ENCODE measurements at places on chromosomes 5 and 9.

- no peak for DNase-seq
These were observed 53.5 kb upstream of the GRIN3A start for GRCh38 chr9:101791938-101792337.

- no peak for DNase-seq
These were observed 130.6 kb downstream of the TENT4A start for GRCh38 chr5:6843821-6844220.

GRCh38 chr9:89340332-89340731 lies 22.0 kb downstream of the SECISBP2 start:
- no peak for DNase-seq

DNA sequence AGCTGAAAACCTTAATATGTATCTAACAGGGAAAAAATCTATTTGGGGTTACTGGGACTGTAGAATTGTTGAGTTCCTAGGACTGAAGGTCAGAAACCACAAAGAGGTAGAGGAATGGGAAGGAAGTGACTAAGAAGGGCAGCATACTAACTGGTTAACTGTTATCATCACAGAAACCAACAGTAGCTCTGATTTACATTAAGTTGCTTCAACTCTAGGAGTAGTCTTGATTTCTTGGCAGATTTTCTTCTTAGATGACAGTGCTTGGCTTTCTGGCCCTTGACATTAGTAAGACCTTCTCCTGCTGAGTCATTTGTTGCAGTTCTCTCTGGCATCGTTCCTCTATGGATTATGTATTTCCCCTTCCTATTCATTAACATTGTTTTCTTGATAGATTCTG lies 116.1 kb upstream of the RASA1 start:
- DNase-seq: no peak

GRCh38 chr5:121399879-121400278 lies 451.8 kb upstream of the FTMT start:
- DNase-seq: no peak

- no peak for DNase-seq
These were observed 19.2 kb upstream of the MTMR12 start for GRCh38 chr5:32331935-32332274.

DNA sequence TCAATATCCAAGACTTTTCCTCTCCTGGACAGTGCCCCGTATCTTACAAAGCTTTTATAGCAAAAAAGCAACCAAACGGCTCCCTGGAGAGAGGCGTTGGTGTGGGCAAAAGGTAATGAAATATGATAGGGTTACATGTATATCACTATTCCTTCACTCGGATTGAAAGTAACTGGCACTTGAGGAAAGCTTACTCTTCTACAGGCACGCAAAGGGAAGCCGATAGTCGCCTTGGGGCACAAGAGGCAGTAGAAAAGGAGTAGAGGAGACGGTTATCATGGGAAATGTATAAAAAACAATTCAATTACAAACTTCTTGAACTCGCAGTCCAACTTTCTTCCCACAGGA lies 1.1 kb downstream of the DIAPH1 start:
- no peak for DNase-seq

DNA sequence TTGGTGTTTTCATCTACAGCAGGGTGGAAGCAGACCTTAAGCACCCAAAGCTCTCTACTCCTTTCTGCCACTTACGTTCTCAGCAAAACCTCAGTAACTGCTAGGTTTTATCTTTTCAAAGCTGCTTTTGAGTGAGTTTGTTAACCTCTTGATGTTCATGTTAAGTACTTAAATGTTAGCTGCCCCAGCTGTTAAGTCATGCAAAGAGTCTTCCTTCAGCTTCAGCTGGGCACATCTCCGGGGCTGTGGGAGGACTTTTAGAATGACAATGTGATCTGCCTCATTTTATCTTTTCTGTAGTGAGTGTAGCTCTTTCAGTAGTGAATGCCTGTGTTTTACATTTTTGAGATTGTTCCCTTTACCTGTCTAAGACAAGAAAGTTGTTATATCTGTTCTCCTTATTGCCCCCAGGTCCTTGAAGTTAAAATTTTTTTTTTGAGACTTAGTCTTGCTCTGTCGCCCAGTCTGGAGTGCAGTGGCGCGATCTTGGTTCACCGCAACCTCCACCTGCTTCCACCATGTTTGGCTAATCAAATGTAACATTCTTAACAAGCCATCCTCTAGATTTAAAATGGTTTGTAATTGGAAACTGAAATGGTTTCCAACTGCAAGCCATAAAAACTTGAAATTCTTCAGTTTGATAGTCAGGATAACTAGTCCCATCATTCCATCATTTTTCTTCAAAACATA lies 19.6 kb downstream of the KDM4C start:
- DNase-seq: no peak

DNA sequence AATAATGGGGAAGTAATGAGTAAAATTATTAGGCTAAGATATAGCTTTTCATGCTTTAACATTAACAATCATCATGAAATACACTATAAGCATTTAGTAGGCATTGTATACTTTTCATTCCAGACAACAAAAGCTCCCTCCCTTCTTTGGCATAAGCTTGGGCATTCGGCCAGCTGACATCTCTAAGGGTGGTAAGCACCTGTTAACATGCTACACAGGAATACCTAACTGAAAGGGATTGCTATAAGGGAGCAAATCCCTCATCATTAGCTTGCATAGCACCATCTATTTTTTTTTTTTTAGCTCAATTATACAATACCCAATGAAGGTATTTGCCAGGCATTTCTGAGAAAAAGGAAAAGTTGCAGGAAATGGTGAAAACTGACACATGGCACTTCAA lies 16.6 kb downstream of the STRBP start:
- no peak for DNase-seq

DNA sequence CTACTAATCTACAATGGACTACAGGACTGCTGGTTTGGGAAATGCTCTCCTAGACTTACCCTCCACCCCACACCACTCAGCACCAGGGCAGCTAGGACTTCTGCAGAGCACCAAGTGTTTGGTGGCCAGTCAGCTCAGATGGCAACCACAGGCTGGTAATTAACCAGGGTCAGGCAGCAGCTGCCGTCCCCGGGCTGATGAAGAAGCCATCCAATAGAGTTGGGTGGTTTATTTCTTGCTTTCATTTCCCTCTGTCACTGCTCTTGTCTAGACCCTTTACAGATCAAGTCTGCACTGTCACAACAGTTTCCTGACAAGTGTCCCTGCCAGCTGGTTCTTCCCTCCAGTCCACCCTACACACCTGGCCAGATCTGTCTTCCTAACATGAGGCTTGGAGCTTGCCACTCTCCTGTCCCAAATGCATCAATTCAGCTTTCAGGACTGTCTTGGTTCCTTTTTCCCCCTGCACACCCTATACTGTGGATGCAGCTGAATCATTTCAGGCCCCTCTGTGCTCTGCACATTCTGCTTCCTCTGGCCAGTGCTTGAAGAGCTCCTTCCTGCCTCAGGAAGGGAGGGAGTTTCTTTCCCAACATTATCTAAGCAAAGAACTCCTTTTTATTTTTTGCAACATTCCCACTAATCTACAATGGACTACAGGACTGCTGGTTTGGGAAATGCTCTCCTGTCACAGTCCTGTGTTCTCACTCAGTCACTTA lies 30.2 kb upstream of the HSPA9 start:
- DNase-seq: no peak

GRCh38 chr5:50751064-50751657 lies 84.7 kb downstream of the PARP8 start:
- no peak for DNase-seq

GRCh38 chr5:131986161-131986912 lies 25.1 kb downstream of the ACSL6 start:
- no peak for DNase-seq

DNA sequence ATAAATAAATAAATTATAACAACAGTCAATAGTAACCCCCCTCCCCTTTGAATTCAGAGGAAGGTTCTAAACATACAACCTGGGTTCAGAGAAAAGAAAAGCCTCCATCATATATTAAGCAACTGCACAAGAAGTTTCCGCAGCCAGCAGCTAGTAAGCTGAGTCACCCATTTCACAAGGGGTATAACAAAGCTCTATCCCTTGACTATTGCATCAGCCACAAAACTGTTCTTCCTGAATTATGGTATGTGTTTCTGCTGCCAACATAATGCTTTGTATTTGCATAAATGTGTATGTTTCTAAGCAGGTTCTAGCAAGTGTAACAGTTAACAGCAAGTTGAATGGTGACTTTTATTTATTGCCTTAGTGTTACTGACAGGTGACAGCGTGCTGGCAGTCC lies 6.8 kb upstream of the CEP120 start:
- DNase-seq: peak; percentile 23

DNA sequence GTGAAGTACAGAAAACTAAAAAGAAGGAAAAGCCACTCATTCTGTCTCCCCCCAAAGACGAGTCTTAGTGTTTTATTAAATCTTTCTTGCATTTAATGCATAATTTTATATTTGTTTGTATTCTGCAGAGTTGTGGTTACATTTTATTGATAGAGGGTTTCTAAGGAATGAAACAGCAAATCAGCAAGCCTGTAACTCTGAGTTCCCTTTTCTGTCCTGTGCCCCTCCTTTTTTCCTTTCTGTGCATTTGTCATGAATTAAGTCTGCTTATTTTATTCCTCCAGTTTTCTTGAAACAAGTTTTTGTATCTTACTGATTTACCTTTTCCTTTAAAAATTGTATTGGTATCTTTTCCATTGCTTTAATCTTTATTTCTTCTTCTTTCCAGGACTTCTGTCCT lies 132.8 kb downstream of the MUSK start:
- no peak for DNase-seq

DNA sequence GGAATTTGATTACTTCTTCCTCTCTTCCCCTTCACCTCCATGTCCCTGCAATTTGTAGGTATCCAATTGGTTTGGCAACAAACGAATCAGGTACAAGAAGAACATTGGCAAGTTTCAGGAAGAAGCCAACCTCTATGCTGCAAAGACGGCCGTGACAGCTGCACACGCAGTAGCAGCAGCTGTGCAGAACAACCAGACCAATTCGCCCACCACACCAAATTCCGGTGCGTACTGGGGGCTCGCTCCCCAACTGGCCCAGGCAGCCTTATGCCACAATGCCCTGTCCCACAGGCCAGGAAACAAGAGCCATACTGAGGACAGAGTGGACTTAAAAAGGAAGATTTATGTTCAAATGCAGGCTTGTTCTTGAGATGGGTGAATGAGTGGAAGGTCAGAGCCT lies 213.5 kb downstream of the PBX3 start:
- DNase-seq: no peak

DNA sequence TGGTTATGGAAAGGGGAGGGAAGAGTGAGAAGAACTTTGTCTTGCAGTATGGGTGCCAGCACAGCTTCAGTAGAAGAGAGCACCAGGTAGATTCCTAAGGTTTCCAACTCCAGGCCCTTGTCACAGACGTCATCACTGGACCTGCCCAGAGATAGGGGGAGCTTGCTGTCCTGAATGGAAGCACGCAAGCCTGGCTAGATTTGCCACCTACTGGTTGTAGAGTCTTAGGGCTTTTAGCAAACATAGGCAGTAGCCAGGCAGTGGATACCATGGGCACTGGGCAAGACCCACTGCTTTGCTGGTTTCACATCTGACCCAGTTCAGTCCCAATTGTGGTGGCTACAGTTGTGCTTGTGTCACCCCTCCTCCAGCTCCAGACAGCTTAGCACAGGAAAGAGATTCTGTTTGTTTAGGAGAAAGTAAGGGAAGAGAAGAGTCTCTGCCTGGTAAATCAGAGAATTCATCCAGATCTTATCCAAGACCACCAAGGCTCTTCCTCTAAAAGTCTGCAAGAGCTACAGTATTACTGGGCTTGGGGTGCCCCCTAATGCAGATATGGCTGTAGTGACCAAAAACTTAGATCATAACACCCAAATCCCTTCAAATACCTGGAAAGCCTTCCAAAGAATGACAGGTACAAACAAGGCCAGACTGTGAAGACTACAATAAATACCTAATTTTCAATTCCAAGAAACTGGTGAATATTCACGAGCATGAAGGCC lies 158.9 kb downstream of the HINT1 start:
- no peak for DNase-seq

- DNase-seq: no peak
These were observed 49.4 kb downstream of the GGTA1 start for GRCh38 chr9:121450241-121450640.

DNA sequence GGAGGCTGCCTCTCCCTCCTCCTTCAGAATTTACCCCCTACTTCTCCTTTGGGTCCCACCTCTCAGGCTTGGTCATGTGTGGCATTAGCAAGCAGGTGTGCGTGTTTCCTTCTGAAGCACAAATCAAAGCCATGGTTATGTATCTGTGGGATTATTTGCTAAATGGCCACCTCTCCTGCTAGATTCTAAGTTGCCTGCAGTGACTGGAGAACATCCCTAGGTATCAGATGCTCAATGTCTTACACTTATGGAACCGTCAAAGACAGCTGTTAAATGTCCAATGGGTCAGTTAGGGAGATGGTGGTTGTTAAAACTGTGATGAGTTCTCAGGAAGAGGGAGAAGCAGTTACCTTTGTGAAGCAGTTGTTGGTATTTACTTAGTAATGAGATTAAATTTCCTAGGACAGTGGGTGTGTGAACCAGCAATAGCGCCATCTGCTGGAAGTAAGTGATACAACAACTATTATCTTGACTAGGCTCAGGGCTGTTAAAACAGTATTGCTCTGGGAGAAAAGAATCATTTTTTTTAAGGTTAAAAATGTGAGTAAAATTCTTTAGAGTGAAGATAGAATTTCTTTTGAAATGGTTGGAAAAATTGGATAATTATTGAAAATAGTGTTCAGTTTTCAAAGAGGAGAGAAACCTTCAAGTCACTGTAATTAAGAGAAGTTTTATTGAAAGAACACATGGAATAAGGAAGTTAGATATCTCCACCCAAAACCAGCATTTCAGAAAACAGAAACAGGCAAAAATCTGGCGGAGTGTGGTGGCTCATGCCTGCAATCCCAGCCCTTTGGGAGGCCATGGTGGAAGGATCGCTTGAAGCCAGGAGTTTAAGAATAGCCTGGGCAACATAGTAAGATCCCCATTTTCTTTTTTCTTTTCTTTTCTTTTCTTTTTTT lies 71.3 kb downstream of the TMC1 start:
- DNase-seq: no peak

DNA sequence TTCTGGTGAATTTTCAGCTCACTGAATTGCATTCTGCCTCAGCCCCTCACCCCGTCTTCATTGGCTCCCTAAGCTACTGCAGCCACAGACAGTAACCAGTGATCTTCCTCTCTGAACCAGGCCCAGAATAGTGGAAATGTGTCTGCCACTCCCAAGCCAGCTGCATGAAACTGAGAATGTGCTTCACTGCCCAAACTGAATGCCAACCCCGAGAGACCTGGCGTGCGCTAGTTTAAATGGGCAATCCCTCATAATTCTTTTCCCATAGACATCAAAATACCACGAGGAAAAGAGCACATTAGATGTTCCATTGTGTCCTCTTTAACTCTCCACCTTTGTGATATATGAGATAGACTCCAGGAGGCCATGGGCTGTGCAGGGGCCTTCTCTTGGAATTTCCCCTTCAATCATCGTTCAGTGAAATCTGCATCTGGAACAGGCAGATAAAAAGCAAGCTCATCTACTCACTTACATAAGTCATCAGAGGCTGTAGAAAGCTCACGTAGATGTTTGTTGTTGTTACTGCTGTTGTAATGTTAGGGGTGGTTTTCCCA lies 320.2 kb downstream of the NFIB start:
- no peak for DNase-seq

DNA sequence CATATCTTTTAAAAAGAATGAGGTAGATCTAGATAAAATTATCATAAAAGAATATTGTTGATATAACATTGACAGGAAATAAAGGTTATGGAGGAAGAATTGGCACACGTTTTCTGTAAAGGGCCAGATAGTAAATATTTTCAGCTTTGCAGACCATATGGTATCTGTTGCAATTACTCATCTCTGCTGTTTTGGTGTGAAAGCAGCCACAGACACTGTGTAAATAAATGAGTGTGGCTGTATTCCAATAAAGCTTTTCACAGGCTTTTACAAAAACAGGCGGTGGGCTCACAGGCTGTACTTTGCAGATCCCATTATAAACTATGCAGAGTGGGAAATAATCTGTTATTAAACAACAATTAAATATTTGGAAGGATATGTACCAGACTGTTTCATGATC lies 87.4 kb downstream of the SGCD start:
- DNase-seq: no peak

All from activated naive CD4-positive, alpha-beta T cell treated with anti-CD3 and anti-CD28 coated beads, Interleukin-2, amount 50 U/mL, for 16 hours (primary cell).